NCI-H2081 treated with DMSO at 0.1 percent for 48 hours (cell line): ENCODE measurements at places on chromosomes 2 and 18.

DNA sequence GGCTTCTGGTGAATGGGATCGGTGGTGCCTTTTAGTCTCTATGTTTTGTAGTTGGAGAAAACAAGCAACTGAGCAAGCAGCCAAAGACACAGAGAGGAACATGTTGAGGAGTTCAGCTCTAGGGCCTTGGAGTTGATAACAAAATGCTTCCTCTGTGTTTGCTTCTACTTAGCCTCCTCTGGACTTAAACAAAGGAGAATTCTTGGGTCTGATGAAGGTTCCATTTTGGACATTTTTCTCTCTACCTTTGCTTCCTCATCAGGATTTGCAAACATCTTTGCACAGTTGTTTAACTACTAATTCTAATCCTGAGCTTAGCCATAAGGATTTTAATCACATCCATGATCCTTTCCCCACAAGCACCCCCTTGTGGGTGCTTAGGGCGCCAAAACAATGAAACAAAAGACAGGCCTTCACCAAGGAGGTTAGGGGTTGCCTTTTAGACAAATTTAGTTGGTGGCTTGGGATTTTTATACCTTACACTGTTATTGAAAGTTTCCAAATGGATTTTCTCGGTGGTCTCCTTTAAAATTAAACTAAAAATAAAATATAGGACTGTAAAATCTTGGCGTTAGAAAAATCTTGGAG, 148.5 kb upstream of the SATB2 start:
- DNase-seq: no peak

DNA sequence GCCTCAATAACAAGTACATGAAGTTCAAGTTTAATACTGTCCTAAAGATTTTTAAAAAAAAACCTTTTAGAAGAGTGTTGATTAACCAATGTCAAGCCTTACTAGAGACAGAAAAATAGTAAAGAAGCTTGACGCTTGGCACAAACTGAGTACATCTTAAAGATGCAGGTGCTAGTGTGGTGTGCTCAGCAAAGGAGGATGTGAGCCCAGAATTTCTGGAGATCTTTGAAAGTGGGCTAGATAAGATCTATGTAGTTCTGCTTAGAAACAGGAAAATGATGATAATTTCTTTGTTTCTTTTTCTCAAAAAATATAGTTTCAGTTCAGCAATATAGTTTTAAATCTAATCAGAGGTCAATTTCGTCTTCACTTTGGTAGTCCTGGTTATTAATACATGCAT, 118.3 kb upstream of the KLHL14 start:
- no peak for DNase-seq

DNA sequence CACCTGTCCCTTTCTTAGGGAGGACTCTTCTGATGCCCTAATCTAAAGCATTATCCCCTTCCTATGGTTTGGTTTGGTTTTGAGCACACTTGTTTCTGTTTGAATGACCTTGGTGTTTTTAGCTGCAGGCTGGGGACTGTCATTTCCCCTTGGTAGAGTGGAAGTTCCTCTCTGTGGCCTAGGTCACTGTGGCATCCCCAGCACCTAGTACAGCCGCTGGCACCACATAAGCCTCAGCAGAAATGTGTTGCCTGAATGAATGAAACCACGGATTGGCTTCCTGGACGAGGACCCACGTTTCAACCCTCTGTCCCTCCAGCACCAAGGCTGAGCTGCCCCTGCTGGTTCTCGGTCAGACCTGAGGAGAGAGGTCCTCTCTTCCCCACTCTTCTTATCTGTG, 159.9 kb downstream of the CTIF start:
- no peak for DNase-seq

GRCh38 chr2:130985206-130985780, 108.0 kb downstream of the FAM168B start:
- DNase-seq: no peak

DNA sequence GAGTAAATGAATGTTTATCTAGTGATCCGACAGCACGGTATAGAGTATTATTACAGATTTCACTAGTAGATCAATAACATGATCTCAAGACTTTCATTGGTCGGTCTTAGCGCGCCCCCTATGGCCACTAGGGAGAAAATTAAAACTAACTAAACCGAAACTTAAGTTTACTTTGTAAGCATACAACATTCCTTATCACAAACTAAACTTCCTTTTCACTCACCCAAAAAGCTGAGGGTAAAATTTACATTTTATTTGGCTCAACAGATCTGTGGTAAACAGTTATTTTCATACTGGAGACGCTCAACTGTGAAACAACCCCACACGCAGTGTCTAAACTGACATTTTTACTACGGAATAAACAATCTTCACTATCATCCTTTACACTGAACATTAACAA, 215.6 kb upstream of the MAP2 start:
- no peak for DNase-seq

DNA sequence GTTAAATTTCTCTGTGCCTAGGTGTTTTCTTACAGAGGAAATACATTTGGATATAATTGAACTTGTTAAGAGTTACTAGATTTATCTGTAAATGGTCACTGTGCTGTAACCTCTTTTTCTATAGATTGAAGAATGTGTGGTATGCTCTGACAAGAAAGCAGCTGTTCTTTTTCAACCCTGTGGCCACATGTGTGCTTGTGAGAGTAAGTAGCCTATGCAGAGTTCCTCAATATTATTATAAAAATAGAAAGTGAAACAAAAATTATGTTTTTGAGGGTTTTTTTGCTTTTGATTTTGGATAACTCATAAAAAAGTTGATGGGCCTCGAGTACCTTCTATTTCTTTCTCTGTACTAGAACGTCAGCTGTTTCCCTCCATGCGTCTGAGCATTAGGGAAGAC, 112.4 kb downstream of the MIB1 start:
- no peak for DNase-seq

DNA sequence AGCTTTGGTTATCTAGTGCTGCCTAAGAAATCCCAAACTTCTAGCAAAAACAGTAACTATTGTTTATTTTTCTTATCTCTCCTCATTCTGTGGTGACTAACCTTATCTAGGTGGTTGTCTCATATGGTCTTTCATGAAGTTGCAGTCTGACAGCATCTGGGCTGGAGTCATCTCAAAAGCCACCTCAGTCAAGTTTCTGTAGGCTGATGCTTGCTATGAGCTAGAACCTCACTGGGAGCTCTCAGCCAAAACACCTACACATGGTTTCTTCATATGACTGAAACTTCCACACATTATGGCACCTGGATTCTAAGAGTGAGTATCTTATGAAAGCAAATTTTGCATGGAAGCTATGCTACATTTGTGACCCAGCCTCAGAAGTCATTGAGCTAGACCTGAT, 596.4 kb upstream of the VRK2 start:
- DNase-seq: no peak
